Fibroblast of villous mesenchyme (primary cell): ENCODE measurements at places on chromosomes 3 and 15.
A peak's percentile ranks its signal among the peaks of the same experiment; 100 is the strongest.

DNA sequence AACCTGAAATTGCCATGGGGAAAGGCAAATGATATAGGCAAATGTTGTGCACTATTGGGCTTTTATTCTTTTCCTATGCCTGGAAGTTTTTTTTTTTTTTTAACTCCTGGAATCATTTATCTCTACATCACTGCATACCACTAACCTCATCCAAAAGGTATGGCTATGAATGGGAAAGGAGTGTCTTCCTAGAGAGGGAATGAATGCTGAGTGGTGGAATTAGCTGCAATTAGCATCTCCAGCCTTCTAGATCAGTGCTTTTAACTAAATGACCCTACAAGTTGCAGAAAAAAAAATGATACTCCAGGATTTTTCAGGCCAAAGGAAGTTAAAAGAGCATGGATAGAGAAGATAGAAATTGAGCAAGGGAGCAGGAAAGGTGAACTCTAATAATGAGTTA is 429.8 kb upstream of the PDZRN3 start:
- DNase-seq: no peak

DNA sequence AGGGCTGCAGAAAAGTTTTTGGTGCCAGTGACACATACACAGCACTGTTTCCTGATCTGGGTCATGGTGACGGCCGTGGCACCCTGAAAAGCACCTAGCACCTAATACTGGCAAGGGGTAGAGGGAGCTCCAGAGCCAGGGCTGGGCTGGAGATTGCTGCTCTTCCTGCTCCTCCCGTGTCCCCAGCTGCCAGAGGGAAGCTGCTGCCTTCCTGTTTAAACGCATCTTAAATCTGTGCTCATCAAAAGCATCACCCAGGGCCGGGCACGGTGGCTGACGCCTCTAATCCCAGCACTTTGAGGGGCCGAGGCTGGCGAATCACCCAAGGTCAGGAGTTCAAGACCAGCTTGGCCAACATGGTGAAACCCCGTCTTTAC is 156.7 kb upstream of the MEF2A start:
- peak; percentile 79 for DNase-seq

DNA sequence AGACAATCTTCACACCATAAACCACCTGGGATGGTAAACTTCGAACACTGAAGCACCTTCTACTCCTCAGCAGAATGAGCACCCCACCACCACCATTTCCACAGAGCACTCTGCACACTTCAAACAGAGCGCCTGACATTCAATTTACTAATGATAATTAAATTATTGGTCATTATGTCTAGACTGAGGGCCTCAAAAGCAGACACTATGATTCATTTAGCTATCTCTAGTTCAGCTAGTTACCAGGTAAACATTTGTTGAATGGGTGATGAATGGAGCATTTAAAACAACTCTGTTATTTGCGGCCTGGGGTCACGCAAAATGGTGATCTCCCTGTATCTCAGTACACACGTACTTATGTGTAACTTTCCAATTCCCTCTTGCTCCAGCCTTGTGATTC is 40.9 kb downstream of the ACAP2 start:
- no peak for DNase-seq

- DNase-seq: peak; percentile 81
These were observed 65.3 kb upstream of the PSMD6 start for GRCh38 chr3:64088408-64089205.

GRCh38 chr15:100464888-100465287 is 63.9 kb downstream of the CERS3 start:
- DNase-seq: no peak
